Fibroblast of upper back skin (primary cell): ENCODE measurements at places on chromosomes 1 and 21.
A peak's percentile ranks its signal among the peaks of the same experiment; 100 is the strongest.

GRCh38 chr1:164337885-164338284 is 221.1 kb upstream of the PBX1 start:
- no peak for DNase-seq

DNA sequence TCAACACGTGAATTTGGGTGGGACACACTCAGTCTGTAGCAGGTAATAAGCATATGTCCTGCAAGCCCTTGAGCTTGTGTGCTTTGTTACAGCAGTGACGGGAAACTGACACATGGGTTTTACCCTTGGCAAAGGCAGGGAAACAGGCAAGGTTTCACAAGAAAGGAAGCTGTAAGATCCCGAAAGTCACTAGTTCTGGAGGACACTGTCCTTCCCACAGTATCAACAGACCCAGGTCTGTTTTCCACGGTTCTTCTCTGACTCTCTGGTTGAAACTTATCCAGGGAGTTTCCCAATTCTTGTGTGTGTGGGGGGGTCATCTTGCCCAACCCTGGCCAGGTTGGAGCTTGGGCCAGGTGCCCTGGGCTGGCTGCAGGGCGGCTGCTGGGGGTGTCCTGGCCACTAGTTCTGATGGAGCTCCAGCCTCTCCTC is 29.3 kb upstream of the ZBTB21 start:
- no peak for DNase-seq

DNA sequence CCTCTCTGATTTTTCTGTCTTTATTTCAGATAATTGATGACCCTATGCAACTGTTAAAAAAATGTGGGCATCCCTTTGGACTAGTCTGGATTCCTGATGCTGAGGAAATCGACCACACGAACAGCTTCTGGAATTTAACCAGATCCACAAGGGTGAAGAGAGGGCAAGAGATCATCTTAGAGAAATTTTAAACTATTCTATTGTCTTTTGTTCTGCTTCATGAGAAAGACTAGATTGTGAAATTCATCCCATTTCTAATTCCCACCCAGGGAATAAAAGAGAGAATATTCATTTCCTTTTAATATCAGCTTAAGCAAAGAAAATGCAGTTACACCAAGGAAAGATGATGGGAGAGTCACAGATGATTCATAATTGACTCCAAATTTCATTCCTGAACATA is 71.8 kb downstream of the DUSP10 start:
- DNase-seq, result peak; percentile 86

DNA sequence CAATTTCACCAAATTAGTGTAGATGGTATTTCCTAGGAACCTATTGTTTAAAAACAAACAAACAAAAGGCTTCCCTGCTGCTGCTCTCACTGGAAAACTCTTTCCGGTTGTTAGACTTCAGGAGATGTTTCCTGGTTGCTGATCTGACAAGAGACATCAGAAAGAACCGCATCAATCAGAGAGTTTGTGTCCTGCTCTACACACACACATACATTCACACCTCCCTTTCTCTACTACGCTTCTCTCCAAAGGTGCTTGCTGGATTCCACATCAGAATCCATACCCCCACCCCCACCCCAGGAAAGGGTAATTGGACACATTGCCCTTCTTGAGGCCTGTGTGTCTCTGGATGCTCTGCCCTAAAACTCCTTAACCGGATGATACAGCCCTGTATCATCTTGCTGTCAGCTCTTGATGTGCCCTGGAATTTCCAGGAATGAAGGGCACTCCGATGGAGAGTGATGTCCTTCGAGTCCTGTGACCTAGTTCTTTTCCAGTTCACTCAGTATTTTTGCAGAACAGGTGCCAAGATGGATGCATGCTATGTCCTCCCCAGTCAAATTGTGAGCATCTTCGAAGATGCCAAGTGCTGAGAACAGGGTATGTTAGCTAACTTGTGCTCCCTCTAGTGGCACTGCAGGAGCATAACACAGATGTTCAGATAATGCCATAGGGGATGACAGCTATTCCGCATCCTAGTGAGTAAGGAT is 113.7 kb upstream of the SLC35F3 start:
- peak; percentile 57 for DNase-seq

DNA sequence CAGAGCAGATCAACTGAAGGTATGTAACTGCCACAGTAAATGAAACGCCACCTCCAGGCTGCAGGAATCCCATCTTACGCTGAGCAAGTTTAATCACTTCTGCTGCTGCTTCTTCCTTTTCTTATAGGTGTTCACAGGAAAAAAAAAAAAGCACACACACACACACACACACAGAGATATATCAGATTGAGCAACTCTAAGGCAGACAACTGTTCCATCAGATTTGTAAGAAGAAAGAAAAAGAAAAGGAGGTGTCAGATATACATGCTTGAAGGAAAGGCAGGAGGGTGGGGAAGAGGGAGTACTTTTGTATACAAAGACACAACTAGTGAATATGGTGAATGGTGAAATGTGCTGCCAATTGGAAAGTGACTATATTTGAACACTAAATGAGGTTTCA is 28.6 kb downstream of the DSTYK start:
- DNase-seq, result no peak

GRCh38 chr1:230501242-230501641 is 75.1 kb upstream of the PGBD5 start:
- no peak for DNase-seq

DNA sequence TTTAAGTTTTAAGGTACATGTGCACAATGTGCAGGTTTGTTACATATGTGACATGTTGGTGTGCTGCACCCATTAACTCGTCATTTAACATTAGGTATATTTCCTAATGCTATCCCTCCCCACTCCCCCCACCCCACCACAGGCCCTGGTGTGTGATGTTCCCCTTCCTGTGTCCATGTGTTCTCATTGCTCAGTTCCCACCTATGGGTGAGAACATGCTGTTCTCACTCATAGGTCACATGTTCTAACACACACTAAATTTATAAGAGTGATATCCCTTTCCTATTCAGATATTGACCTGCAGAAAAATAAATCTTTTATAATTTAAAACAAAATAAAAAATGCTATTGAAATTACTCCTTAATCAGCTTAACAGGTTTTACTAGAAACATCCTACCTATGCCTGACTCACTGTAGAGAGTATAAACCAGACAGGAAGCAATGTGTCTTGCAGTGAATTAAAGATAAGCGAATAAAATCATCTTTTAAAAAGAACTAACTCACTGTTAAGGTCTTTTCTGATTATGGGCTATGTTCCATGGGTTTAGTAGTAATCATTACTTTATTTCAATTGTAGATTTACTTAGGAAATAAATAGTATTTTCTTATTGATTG is 82.0 kb upstream of the DPH5 start:
- DNase-seq, result no peak
